Right lung (tissue), 10 donors: ENCODE measurements at places on chromosomes 12 and 14.

GRCh38 chr14:90345239-90345557, 13.5 kb upstream of the NRDE2 start:
- no peak for DNase-seq

DNA sequence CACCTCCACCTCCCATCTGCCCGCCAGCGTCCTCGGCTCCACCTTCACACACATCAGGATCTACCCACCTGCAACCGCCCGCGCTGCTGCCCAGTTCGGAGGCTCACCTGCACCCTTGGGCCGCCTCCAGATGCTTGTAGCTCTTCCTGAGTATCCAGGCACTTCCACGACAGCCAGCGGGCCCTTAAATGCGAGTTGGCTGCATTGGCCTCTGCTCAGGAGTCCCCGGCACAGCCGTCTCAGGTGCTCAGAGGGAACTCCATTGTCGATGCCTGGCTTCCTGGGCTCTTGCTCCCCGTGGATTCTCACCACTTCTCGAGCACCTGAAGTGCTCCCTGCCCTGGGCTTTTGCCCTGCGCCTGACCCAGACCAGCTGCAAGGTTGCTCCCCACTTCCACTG, 21.9 kb upstream of the CDCA4 start:
- DNase-seq: no peak

DNA sequence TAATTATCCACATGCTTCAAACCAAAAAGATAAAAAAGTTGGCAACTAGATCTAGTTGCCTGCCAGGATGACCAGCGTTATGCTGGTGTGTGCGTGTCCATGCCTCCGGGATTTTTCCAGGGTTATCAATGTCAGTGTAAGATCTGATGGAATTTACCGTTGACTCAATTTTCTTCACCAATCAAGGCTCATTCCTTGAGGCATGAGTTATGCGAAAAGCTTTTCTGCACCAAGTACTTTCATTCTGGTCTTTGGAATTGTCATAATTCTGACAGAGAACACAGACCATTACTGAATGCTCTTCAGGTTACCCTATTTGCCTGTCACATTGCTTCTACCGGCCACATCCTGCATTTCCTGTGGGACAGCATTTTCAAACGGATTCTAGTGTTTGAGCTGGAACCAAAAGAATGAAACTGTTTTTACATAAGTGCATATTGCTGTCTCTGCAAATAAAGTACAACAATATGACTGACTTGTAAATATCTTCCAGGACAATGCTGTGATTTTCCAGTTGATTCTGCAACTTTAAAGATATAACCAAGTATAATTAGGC, 91.8 kb downstream of the DUSP16 start:
- no peak for DNase-seq

DNA sequence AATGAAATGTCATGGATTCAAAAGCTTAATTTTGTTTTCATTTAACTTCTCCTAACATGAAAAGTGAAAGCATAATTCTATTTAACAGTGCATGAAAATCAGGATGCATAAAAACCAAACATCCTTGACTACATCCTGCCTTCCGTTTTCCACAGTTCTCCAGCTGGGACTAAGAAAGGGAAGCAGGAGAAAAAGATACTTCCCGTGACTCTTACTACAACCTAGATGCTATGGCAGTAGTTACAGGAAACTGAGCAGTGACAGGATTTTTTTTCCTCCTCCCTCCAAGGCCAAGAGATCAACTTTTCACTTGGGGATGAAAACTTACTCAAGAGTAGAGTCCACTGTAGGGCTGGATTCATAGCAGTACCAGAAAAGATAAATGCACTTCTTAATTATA, 2.6 kb downstream of the EXOC5 start:
- DNase-seq: no peak

- DNase-seq: no peak
These were observed 27.3 kb upstream of the ITPK1 start for GRCh38 chr14:93142854-93143652.

DNA sequence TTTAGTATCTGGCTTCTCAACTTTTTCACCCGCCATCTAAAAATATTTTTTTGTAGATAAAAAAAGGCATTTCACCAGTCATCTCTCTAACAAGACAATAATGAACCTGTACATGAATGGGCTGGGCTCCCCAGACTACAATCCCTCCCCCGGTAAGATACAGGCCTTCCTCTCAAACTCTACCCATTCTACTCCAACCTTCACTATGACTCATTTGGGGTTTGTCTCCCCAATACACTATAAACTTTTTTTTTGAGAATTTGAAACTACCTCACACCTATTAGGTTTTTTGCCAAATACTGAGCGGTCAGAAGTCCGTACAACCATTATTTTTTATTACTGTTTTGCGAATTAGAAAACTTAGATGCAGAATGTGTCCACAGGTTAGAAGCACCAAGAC, 784 bp downstream of the RPL6 start:
- no peak for DNase-seq

DNA sequence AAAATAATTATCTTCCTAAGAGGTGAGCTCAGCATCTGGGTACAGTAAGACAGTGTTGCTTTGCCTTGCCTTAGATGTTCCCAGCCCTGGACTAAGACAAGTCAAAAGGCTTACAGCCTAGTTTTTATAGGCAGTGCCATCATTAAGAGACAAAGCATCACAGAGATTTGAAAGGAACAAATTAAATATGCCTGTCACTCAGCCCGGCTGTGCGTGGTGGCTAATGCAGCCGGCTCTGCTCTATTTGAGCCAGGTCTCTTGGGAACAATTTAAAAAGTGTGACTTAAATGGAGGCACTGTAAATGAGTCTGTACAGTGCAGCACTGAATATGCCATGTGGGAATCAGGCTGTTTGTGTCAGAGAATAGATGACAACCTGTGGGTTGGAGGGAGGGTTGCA, 1687.4 kb upstream of the FLRT2 start:
- no peak for DNase-seq

DNA sequence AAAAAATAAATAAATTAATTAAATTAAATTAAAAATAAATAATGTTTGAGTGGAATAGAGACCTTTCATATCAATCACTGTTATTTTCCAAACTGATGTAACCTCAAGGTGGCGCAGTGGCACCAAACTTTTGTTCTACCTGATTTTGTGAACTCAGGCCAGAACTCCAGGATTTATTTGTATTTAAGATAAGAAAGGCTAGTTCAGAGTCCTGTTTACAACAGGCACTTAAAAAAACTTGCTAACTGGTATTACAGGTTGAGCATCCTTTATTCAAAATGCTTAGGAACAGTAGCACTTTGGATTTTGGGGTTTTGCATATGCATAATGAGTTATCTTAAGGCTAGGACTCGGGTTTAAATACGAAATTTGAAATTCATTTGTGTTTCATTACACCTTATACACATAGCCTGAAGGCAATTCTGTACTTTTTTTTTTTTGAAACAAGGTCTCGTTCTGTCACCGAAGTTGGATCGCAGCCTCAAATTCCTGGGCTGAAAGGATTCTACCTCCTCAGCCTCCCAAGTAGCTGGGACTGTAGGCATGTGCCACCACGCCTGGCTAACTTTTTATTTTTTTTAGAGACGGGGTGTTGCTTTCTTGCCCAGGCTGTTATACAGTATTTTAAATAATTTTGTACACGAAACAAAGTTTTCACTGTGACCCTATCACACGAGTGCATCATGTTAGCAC, 32.4 kb downstream of the YY1 start:
- DNase-seq: peak; percentile 32

GRCh38 chr12:6950811-6951540, at the start of gene PTPN6:
PTPN6 (plus strand) TSS chr12:6951356; CDS start chr12:6951513, 157 bp downstream.
- DNase-seq: no peak

DNA sequence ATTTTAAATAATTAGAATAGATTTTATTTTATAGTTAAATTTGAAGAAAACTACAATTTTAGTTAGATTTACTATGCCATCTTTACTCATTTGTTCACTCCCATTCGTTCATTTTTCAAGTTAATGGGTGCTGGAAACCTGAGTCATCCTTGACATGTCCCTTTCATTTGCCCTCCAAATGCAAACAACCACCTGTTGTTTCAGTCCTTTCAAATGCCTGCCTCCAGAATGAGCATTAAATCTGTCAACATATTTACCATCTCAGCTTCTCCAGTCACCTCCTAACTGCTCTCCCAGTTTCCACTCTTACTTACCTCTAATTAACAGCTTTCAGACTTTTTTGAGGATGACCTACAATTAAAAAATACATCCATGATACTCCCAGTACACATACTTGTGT, 375.5 kb downstream of the RAD51B start:
- no peak for DNase-seq

DNA sequence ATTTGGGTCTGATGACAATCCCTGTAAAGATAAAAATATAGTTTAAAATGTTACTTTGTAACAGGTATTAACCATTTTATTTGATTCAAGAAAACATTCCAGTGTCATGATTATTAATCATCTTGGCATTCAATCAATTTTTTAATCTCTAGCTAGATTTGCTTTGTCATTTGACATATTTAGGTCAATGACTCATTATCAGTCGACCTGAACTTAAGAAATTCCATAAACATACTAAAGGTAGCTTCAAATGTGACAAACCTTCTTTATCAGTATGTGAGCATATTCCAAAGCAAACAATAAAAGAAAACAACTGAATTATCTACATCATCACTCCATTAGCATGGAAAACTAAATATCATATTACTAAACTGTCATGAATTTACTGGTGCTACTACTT, 50.8 kb upstream of the CDKL1 start:
- DNase-seq: no peak

DNA sequence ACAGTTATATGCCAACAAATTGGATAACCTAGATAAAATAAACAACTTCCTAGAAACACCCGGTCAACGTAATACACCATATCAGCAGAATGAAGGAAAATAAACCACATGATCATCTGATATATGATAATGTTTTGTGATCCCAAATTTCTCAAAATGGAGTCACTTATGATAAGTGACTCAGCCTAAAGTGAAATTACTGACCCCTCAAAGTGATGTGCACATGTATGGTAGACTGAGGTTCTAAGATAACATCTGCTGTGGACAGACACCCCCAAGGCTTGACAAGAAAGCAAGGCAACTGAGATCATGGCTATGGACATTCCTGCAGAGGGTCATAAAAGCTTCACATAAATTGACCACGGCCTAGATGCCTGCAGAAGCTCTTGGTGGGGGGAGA, 105.1 kb upstream of the DCN start:
- no peak for DNase-seq

DNA sequence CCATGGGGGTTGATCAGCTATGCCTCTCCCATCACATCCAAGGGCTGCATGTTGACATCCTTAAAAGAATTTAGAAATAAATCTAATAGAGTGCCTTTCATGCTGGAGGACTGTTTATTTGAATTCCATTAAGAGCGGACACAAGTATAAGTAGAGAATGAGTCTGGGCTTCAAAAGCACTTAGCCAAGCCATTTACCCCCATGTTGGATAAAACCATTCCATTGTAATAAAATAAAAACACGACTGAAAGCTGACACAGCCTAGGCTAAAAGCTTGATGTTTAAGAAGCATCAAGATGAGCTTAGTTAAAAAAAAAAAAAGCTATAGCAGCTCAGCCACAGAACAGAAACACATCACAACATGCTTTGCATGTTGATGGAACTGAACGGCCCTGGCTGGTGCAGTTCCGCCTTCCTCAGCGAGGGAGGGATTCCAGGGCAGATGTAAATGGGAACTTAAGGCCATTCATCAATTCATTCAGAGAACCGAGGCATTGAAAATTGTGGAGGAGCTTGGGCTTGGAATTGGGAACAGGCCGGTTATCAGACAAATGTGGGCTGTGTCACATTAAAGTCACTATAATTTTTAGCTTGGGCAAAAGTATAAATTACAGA, 41.2 kb downstream of the TMEM132D start:
- no peak for DNase-seq

- DNase-seq: no peak
These were observed 160.4 kb downstream of the EFCAB11 start for GRCh38 chr14:89794096-89794495.

GRCh38 chr12:32272465-32272864, 126.9 kb upstream of the FGD4 start:
- no peak for DNase-seq

- no peak for DNase-seq
These were observed 18.1 kb downstream of the CAMKK2 start for GRCh38 chr12:121278169-121279070.

DNA sequence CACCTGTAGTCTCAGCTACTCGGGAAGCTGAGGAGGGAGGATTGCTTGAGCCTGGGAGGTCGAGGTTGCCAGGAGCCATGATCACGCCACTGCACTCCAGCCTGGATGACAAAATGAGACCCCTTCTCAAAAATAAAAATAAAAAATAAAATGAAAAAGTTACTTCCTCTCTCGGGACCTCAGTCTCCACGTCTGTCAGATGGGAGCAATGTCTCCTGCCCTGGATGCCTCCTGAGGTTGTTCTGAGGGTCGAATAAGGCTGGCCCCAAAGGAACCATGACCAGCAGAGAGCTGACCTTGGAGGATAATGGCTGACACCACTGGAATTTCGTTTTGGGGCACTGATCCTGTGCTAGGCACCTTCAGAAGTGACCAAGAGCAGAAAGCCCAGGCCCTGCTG, 13.6 kb upstream of the RCOR1 start:
- no peak for DNase-seq

GRCh38 chr14:55094292-55095157, 34.5 kb upstream of the LGALS3 start:
- DNase-seq: no peak

DNA sequence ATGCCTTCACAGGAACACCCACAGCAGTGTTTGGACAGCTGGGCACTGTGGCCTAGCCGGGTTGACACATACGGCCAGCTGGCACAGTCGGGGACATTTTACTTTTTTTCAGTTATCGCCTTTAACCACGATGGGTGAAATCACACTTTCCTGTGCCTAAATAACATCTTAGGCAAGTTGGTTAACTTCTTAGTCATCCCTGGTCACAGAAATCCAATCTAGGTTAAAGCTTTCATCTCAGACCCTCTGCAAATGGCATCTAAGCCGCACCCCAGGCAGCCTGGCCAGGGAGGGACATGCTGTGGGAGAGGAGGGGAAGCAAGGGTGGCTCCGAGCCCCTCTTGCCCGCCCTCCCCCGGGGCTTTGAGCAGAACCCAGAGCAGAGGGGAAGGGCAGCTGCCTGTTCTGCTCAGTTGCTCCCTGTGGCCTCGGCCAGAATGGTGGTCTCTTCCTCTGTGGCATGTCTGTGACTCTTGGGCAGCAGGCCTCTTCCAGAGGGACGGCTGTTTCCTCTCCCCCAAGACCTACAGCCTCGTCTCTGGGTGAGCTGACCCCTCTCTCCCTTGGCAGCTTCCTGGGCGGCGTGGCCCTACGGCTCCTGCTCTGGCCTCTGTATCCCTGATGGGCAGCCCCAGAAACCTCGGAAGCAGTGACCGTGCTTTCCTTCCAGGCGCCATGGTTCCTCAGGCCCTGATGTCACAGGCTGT, 85.4 kb upstream of the DYNC1H1 start:
- no peak for DNase-seq

- DNase-seq: no peak
These were observed 211.3 kb downstream of the TMEM121 start for GRCh38 chr14:105737504-105738246.
